ENCODE measurements at places on chromosomes 7 and 10.
A peak's percentile ranks its signal among the peaks of the same experiment; 100 is the strongest.

DNA sequence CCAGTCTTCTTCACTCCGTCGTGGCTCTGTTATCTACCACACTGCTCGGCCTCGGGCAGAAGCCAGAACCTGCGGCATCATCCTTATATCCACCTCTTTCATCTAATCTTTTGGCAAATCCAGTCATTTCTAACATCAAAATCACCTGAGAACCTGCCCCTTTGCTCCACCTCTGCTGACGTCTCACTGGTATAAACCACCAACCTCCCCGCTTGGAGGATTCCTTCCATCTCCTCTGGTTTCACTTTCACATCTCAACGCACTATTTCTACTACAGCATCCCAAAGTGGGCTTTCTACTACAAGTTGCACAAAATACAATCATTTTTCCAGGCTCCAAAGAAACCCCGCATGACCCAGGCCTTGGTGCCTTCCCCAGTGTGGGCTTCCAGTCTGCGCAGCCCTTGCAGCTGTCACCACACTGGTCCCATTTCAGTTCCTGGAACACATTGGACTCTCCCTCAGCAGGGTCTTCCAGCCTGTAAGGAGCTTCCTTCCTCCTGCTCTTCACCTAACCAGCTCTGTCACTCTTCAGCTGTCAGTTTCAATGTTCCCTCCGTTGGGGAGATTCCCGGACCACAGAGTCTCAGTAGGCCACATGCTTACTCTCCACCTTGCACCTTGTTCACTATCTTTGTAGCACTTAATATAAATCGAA, 85.0 kb downstream of the PRKCQ start:
- H3K4me1 ChIP-seq = no peaks in the 10 kb centered on the region
- no peak overlapping the region for H3K4me3 ChIP-seq
- DNase-seq = no peak
- H3K27ac ChIP-seq = no peak overlapping the region
- no peaks in the 10 kb centered on the region for H3K27me3 ChIP-seq

- peaks cover 6% of the 10 kb centered on the region for H3K36me3 ChIP-seq
- H3K4me1 ChIP-seq = peaks cover 6% of the 10 kb centered on the region
- peaks cover 4% of the 10 kb centered on the region for H3K27me3 ChIP-seq
- H3K27ac ChIP-seq = no peak overlapping the region
These were observed 254.6 kb upstream of the NRP1 start for GRCh38 chr10:33588974-33589600.

DNA sequence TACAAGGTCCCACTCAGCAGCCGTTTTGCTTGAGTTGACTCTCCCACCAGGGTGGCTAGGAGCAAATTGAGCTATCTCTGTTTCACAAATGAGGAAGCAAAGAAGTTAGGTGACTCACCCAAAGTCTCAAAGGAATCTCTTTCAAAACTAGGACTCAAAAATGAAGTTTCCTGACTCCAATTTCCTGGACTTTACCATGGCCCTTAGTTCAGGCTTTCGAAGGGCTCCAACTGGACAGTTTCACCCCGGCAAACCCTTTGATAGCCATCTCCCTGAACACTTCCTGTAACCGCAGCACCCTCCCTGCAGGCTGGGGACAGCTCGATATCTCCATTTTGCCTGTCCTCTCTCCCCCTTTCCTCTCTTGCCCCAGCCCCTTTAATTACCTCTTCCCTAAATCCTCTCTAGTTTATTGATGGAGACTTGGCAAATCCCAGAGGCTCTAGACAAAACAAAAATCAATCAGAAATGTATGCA, 4.7 kb upstream of the AFAP1L2 start:
- H3K27me3 ChIP-seq = peaks cover 12% of the 10 kb centered on the region
- no peak overlapping the region for H3K27ac ChIP-seq
- peaks cover 3% of the 10 kb centered on the region for H3K36me3 ChIP-seq
- H3K4me3 ChIP-seq = no peak overlapping the region
- H3K4me1 ChIP-seq = peaks cover 25% of the 10 kb centered on the region

- H3K27me3 ChIP-seq = no peaks in the 10 kb centered on the region
- no peak overlapping the region for H3K4me3 ChIP-seq
- DNase-seq = no peak
- no peak overlapping the region for H3K27ac ChIP-seq
These were observed 85.9 kb upstream of the CXCL12 start for GRCh38 chr10:44470784-44471183.

- no peak overlapping the region for H3K27ac ChIP-seq
- no peak overlapping the region for H3K4me3 ChIP-seq
- peaks cover 18% of the 10 kb centered on the region for H3K4me1 ChIP-seq
These were observed 28.9 kb downstream of the COL17A1 start for GRCh38 chr10:104056619-104057273.

GRCh38 chr7:107596881-107597581, 17.0 kb downstream of the BCAP29 start:
- DNase-seq = peak; percentile 15
- H3K36me3 ChIP-seq = peaks cover 22% of the 10 kb centered on the region
- H3K27ac ChIP-seq = peak overlapping the region; percentile 99
- H3K4me1 ChIP-seq = peaks cover 44% of the 10 kb centered on the region
- H3K27me3 ChIP-seq = peaks cover 4% of the 10 kb centered on the region

DNA sequence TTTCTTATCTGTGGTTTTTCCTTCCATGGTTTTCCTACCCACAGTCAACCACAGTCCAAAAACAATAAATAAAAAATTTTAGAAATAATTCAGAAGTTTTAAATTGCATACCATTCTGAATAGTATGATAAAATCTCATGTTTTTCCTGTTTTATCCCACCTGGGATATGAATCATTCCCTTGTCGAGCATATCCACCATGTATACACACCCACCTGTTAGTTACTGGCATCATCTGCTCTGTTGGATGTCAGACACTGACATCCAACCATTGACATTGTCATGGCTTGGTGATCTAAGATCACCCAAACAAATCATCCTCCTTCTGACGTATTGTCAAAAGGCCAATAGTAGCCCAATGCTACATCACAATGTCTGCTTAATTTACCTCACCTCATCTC, 749.8 kb downstream of the TNS3 start:
- peaks cover 3% of the 10 kb centered on the region for H3K27me3 ChIP-seq
- no peaks in the 10 kb centered on the region for H3K36me3 ChIP-seq

- H3K27ac ChIP-seq = no peak overlapping the region
- H3K36me3 ChIP-seq = peaks cover 18% of the 10 kb centered on the region
- peak overlapping the region; percentile 57 for H3K4me3 ChIP-seq
- H3K27me3 ChIP-seq = peaks cover 7% of the 10 kb centered on the region
- DNase-seq = no peak
These were observed 110.6 kb upstream of the EFCAB10 start for GRCh38 chr7:105691680-105692564.

- H3K27ac ChIP-seq = no peak overlapping the region
- DNase-seq = no peak
- H3K4me3 ChIP-seq = no peak overlapping the region
- H3K27me3 ChIP-seq = no peaks in the 10 kb centered on the region
These were observed 30.7 kb upstream of the TEX47 start for GRCh38 chr7:88826222-88826621.

- peaks cover 10% of the 10 kb centered on the region for H3K36me3 ChIP-seq
- peak; percentile 78 for DNase-seq
- peaks cover 6% of the 10 kb centered on the region for H3K4me1 ChIP-seq
- peak overlapping the region; percentile 68 for H3K27ac ChIP-seq
- peaks cover 2% of the 10 kb centered on the region for H3K27me3 ChIP-seq
These were observed 112.2 kb downstream of the CYTH3 start for GRCh38 chr7:6160191-6160623.

DNA sequence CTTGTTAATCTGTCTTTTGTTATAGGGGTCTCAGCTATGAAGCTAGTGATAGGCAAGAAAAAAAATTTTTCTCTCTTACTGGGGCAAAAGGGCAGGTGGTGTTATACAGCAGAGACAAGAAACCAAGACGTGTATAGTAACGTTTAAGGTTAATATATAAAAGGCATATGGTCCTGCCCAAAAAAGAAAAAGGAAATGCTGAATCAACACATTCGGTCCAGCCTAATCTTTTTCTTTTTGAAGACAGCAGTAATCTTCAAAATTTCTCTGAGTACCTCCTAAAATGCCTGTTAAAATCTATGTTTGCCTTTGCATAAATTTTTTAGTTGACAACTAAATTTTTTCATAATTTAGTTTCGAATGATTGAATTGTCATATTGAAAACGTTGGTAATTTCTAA, 54.5 kb downstream of the P4HA1 start:
- no peak for DNase-seq
- H3K4me3 ChIP-seq = no peak overlapping the region
- H3K36me3 ChIP-seq = no peaks in the 10 kb centered on the region
- H3K4me1 ChIP-seq = peaks cover 20% of the 10 kb centered on the region
- no peak overlapping the region for H3K27ac ChIP-seq

DNA sequence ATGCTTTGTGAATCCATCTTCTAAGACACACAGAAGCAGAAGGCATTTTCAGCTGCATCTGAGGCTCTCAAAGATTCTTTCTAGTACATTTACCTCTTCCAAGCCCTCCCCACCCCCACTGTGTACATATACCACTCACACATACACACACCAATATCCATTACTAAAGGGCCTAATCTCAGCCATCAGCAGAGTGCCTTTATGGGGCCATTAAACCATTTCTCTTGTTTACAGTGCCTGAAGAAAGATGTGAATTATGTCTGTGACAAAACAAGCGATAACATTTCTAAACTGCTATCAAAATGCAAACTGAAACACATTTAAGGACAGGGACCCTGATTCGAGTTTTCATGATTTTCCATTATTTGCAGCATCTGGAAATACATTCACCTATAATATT, 40.0 kb downstream of the ETV1 start:
- H3K4me3 ChIP-seq = no peak overlapping the region
- no peaks in the 10 kb centered on the region for H3K36me3 ChIP-seq
- peaks cover 11% of the 10 kb centered on the region for H3K4me1 ChIP-seq
- no peak overlapping the region for H3K27ac ChIP-seq
- DNase-seq = no peak

GRCh38 chr10:120508966-120509365, 51.9 kb downstream of the PLPP4 start:
- no peak for DNase-seq
- H3K4me1 ChIP-seq = no peaks in the 10 kb centered on the region
- no peak overlapping the region for H3K4me3 ChIP-seq
- no peak overlapping the region for H3K27ac ChIP-seq
- no peaks in the 10 kb centered on the region for H3K36me3 ChIP-seq
- no peaks in the 10 kb centered on the region for H3K27me3 ChIP-seq

DNA sequence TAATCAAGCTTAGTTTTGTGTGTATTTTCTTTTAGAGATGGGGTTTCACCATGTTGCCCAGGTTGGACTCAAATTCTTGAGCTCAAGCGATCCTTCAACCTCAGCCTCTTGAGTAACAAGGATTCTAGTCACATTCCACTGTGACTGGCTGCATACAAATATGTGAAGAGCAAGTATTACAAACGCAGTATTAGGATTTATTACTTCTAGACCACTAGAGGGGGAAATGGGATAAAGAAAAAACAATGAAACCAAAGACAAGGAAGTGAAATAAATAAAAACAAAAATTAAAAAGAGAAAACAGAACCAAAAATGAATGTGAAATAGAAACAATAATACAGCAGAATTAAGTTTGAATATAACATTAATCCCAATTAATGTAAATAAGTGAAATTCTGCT, 308.7 kb downstream of the ANKRD30A start:
- no peaks in the 10 kb centered on the region for H3K4me1 ChIP-seq
- H3K27me3 ChIP-seq = no peaks in the 10 kb centered on the region
- no peaks in the 10 kb centered on the region for H3K36me3 ChIP-seq
- no peak for DNase-seq
- H3K27ac ChIP-seq = no peak overlapping the region

GRCh38 chr7:48217753-48218152, 46.5 kb downstream of the ABCA13 start:
- no peak overlapping the region for H3K27ac ChIP-seq
- DNase-seq = no peak
- no peak overlapping the region for H3K4me3 ChIP-seq

- H3K27me3 ChIP-seq = no peaks in the 10 kb centered on the region
- no peak for DNase-seq
- peaks cover 23% of the 10 kb centered on the region for H3K4me1 ChIP-seq
- no peaks in the 10 kb centered on the region for H3K36me3 ChIP-seq
- H3K4me3 ChIP-seq = peak overlapping the region; percentile 93
These were observed 851 bp downstream of the KIFBP start for GRCh38 chr10:68989317-68989990.

- no peaks in the 10 kb centered on the region for H3K4me1 ChIP-seq
- peak; percentile 44 for DNase-seq
- H3K27me3 ChIP-seq = peaks cover 5% of the 10 kb centered on the region
- H3K4me3 ChIP-seq = no peak overlapping the region
- H3K36me3 ChIP-seq = no peaks in the 10 kb centered on the region
These were observed 109.9 kb downstream of the ITGB8 start for GRCh38 chr7:20440472-20441105.

- no peak for DNase-seq
- H3K36me3 ChIP-seq = no peaks in the 10 kb centered on the region
- H3K4me1 ChIP-seq = no peaks in the 10 kb centered on the region
- H3K4me3 ChIP-seq = no peak overlapping the region
- H3K27ac ChIP-seq = no peak overlapping the region
These were observed 57.0 kb upstream of the ARL4A start for GRCh38 chr7:12630513-12630819.

- H3K27ac ChIP-seq = no peak overlapping the region
- no peak for DNase-seq
- H3K27me3 ChIP-seq = no peaks in the 10 kb centered on the region
- no peaks in the 10 kb centered on the region for H3K36me3 ChIP-seq
- no peaks in the 10 kb centered on the region for H3K4me1 ChIP-seq
- H3K4me3 ChIP-seq = no peak overlapping the region
These were observed 162.0 kb downstream of the MAGI2 start for GRCh38 chr7:79291498-79291865.

DNA sequence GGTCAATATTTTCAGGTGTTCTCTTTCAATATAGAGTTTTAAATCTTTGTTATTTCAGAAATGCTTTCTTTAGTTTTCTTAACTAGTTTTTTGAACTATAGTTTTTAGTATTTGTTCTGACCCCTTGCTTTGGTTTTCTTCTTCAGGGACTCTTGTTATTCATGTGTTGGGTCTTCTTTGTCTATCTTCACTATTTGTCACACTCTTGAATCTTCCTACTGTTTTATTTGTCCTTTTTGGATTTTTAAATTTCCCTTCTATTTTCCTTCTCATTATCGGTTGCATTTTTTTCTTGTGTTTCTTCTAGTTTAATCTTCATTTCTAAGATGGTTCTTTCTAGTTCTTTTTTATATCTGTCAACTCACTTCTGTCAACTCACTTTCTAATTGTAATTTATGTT, 37.1 kb upstream of the PRKAG2 start:
- no peak overlapping the region for H3K27ac ChIP-seq
- no peak for DNase-seq
- H3K4me1 ChIP-seq = no peaks in the 10 kb centered on the region
- no peak overlapping the region for H3K4me3 ChIP-seq

DNA sequence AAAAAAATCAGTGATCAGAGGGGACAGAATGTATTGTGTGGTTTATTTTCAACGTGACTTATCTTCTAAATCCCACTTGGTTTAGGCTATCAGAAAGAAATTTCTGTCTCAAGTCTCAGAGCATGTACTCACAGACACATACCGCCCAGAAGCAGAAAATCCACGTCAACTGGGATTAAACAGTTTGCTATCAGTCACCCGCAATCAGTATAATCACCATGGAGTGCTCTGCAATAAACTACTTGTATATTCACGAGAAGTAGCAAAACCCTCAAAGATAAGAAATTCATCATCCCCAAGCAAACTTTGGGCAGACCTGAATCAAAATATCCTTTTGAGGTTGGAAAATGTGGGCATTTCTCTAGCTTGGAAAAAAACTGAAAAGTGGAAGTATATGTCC, 259.1 kb downstream of the FGFR2 start:
- DNase-seq = no peak
- H3K36me3 ChIP-seq = no peaks in the 10 kb centered on the region
- H3K4me1 ChIP-seq = peaks cover 30% of the 10 kb centered on the region

GRCh38 chr7:158818325-158819213, 10.7 kb downstream of the ESYT2 start:
- peaks cover 47% of the 10 kb centered on the region for H3K4me1 ChIP-seq
- peaks cover 2% of the 10 kb centered on the region for H3K27me3 ChIP-seq
- peak; percentile 32 for DNase-seq
- H3K4me3 ChIP-seq = no peak overlapping the region
- H3K27ac ChIP-seq = peak overlapping the region; percentile 55

All from endothelial cell (in vitro differentiated cells).